ENCODE measurements at places on chromosomes 4 and X.

DNA sequence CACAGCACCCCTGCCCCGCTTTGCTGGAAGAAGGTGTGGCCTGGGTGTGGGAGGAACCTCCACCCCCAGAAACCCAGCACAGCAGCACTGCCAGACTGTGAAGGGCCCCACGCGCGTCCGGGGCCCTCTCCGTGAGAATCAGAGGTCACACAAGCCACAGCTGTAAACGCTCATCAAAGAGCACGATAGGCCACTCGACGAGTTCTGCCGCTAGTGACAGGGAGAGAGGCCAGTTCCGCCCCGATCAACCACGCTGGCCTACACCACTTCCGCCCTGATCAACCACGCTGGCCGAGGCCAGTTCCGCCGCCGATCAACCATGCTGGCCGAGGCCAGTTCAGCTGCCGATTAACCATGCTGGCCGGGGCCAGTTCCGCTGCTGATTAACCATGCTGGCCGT lies 25.9 kb upstream of the ADRA2C start:
- H3K27ac ChIP-seq, result no peak overlapping the region
- H3K4me1 ChIP-seq, result no peaks in the 10 kb centered on the region
- no peak for DNase-seq
- H3K36me3 ChIP-seq, result no peaks in the 10 kb centered on the region
- peaks cover 6% of the 10 kb centered on the region for H3K27me3 ChIP-seq
- H3K4me3 ChIP-seq, result no peak overlapping the region

- H3K4me1 ChIP-seq, result no peaks in the 10 kb centered on the region
- no peak for DNase-seq
- no peaks in the 10 kb centered on the region for H3K27me3 ChIP-seq
- H3K4me3 ChIP-seq, result no peak overlapping the region
- H3K36me3 ChIP-seq, result no peaks in the 10 kb centered on the region
Measured at GRCh38 chr4:98963538-98964433, 31.7 kb upstream of the METAP1 start.

GRCh38 chrX:76184276-76184675 lies 11.4 kb downstream of the PBDC1 start:
- H3K4me3 ChIP-seq, result no peak overlapping the region
- no peaks in the 10 kb centered on the region for H3K36me3 ChIP-seq
- no peaks in the 10 kb centered on the region for H3K4me1 ChIP-seq
- no peak overlapping the region for H3K27ac ChIP-seq

- peak overlapping the region; percentile 53 for H3K27ac ChIP-seq
- H3K4me3 ChIP-seq, result peak overlapping the region; percentile 68
- DNase-seq, result no peak
- H3K36me3 ChIP-seq, result no peaks in the 10 kb centered on the region
- no peaks in the 10 kb centered on the region for H3K4me1 ChIP-seq
Measured at GRCh38 chr4:54092405-54093323, 7.3 kb upstream of the GSX2 start.

Measured in breast epithelium (tissue), 4 donors.